Hematopoietic multipotent progenitor cell treated with erythropoietin and hydrocortisone succinate and interleukin-3 and kit ligand, for 17 days (in vitro differentiated cells): ENCODE measurements at places on chromosomes 7 and 10.

GRCh38 chr10:132446661-132447445 lies 49.9 kb downstream of the PWWP2B start:
- no peak for DNase-seq

DNA sequence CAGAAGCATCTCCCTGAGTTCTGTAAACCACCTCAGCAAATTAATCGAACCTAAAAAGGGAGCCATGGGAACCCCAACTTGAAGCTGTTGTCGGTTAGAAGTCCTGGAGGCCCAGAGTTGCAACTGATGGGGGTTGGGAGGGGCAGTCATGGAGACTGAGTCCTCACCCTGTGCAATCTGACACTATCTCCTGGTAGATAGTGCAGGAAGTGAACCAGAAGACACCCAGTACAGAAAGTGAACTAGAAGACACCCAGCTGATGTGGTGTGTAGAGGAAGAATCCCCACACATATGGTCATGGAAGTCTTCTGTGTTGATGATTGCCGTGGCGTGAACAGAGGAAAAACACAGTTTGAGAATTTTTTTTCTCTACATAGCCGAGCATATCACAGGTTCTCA lies 58.8 kb upstream of the SRRM3 start:
- no peak for DNase-seq

GRCh38 chr7:122643250-122643649 lies 55.7 kb downstream of the RNF133 start:
- no peak for DNase-seq

- DNase-seq: no peak
These were observed at the start of gene CHST15 for GRCh38 chr10:124092860-124093773. Gene CHST15 (minus strand): TSS chr10:124093598. CDS start chr10:124046212, 47,386 bp downstream.

DNA sequence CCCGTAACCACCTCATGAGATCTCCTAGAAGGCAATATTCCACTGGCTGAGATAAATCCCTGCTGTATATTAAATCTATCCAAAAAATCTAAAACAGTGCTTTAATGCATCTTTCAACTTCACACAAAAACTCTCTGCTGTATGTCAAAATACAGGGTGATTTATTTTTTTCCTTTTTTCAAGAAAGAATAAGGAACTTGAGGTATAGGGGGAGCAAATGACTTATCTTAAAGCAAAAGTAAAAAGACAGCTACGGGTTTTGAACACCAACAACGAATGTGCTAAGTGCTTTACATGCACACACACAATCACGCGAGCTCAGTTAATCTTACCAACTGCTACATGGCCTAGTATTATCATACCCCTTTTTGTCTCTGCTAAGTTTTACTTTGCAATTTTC lies 168.9 kb upstream of the PHF14 start:
- no peak for DNase-seq

- DNase-seq: no peak
These were observed 89.7 kb upstream of the RPA3 start for GRCh38 chr7:7808156-7808555.

GRCh38 chr10:89615824-89616223 lies 29.2 kb downstream of the PANK1 start:
- no peak for DNase-seq

GRCh38 chr10:43203448-43204041 lies 63.3 kb downstream of the RASGEF1A start:
- DNase-seq: peak; percentile 37

GRCh38 chr10:95290461-95291364 lies at the start of gene PDLIM1:
Gene PDLIM1 (minus strand): TSS chr10:95291003. CDS start chr10:95290915, 88 bp downstream.
- DNase-seq: peak; percentile 33

- no peak for DNase-seq
These were observed 25.2 kb upstream of the SH2B2 start for GRCh38 chr7:102261451-102261850.

DNA sequence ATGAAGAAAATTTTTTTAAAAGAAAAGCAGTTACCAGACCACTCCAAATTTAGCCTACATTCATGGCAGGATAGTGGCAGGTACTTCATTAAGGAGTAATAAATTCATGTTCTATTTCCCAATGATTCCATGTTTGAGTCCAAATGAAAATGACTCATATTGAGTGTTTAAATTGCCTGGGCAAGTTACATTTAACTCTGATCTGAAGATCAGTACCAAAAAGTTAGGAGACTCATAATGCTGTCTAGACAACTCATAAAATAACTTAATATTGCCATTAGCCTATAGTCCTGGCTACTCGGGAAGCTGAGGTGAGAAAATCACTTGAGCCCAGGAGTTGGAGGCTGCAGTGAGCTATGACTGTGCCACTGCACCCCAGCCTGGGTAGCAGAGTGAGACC lies 13.0 kb downstream of the BRAF start:
- no peak for DNase-seq

DNA sequence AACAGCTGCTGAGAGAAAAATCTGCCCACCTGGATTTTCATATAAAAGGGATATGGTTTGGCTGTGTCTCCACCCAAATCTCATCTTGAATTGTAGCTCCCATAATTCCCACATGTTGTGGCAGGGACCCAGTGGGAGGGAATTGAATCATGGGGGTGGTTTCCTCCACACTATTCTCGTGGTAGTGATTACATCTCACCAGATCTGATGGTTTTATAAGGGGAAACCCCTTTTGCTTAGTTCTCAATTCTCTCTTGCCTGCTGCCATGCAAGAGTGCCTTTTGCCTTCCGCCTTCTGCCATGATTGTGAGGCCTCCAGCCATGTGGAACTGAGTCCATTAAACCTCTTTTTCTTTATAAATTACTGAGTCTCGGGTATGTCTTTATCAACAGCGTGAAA lies 20.8 kb upstream of the MKI67 start:
- no peak for DNase-seq

- DNase-seq: no peak
These were observed 796 bp downstream of the CDK14 start for GRCh38 chr7:90596671-90597562.

DNA sequence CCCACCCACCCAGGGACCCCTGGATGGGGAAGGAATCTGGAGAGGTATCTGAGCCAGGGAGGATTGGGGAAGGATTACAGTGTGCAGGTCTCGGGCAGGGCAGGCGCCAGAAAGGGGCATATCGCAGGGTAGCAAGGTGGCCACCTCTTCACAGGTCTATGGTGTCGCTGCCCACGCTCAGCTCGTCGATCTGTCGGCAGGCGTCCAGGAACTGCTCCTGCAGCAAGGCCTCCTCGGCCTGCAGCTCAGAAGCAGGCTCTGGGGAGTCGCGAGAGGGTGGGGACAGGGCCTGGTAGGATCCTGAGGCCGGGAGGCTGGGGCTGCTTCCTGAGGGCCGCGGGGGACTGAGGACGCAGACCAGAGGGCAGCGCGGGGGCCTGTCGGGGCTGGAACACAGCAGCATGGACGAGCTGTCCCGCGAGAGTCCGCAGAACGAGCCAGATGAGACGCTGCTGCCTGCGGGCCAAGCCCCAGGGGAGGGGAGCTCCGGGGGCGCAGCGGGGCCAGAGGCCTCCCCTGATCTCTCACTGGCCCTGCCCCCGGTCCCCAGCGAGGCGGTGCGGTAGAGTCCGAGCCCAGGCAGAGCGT lies 7.1 kb upstream of the RBM28 start:
- no peak for DNase-seq

DNA sequence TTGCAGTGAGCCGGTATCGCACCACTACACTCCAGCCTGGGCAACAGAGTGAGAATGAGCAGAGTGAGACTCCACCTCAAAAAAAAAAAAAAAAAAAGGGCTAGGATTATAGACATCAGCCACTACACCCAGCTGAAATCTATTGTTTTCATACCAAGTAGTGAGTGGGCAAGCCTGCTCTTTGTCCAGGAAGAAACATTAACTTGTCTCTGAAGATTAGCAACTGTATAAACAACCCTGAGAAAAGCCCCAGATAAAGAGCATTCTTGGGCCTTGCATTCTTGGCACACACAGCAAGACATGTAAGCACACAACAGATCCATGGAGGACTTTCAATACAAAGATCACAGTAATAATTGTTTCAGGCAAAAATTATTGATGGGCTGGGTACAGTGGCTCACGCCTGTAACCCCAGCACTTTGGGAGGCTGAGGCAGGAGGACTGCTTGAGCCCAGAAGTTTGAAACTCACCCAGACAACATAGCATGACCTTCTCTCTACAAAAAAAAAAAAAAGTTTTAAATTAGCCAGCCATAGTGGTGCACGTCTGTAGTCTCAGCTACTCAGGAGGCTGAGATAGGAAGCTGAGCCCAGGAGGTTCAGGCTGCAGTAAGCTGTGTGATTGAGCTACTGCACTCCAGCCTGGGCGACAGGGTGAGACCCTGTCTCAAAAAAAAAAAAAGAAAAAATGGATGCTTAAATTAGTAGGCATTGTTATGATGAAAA lies 4.4 kb downstream of the PSPH start:
- no peak for DNase-seq

DNA sequence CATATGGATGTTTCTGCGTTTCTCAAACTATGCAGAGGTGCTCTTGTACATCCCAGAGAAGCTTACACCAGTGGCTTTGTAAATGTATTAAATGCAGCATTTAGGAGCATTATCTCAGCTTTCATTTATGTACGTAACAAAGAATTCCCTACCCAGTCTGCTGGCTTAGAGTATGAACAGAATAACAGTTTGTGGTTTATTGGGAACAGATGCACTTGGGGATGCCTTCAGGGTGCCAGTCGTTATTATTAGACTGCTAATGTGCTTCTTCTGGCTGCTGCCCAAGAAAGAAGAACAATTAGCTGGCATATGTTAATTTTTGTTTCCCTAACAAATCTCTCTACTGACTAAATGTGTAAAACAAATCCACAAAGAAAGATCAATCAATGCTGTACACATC lies 241.9 kb downstream of the FOXP2 start:
- DNase-seq: no peak

GRCh38 chr10:75398200-75398691 lies 3.3 kb downstream of the ZNF503 start:
- no peak for DNase-seq

- DNase-seq: no peak
These were observed 141.4 kb upstream of the INSYN2A start for GRCh38 chr10:127337801-127338200.

DNA sequence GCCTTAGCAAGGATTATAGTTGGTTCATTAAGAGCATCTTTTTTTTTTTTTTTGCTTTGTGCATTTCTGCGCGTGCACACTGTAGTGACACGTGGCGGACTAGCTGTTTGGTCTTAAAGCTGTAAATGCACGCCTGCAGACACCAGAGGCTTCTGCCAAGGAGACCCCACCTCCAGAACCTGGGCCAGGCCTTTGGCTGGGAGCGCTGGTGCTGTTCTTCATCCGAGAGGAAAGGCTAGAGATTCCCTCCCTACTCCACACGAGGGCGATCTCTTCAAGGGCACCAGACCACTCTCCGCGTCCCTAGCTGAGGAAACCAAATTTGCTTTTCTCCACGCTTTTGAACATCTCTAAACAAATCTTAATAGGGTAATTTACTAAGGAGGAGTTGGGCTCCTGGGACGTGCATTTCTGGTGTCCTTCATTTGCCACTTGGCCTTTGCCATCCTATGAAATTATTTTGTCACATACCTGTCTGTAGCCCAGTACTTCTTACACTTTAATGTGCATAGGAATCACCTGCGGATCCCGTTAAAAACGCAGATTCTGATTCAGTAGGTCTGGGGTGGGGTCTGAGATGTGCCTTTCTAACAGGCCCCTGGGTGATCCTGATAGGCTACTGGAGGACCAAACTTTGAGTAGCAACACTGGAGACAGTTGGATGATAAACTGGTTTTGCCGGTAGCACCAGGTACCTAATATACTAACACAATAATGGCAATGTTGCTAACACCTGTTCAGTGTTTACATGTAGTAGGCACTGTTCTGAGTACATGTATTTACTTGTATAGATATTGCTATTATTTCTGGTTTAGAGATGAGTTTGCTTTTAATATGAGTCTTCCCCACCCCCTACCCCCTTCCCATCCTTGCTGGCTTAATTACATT lies 1.3 kb upstream of the SLC26A5 start:
- no peak for DNase-seq

- DNase-seq: no peak
These were observed 256.4 kb upstream of the PHYHIPL start for GRCh38 chr10:58919927-58920654.
